ENCODE measurements at places on chromosomes 11 and 22.

GRCh38 chr11:119591836-119592310 lies 137.1 kb downstream of the NECTIN1 start:
- DNase-seq, result no peak

DNA sequence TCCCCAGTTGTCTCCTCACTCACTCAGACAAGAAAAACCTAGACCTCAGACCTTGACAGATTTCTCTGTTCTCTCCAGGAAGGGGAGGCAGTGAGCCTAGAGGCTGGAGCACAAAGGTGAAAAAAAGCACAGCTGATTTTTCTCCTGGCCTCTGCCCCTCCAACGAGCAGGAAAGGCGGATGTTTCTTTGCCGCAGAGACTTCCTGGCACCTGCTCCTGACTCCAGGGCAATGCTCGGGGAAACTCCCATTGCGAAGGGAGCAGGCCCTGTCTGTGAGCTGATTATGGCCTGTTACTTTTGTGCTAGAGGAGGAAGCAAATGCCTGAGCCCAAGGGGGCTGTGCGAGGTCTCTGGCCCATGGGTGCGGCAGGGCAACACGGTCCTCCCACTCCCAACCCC lies 25.4 kb downstream of the MS4A10 start:
- DNase-seq, result no peak

DNA sequence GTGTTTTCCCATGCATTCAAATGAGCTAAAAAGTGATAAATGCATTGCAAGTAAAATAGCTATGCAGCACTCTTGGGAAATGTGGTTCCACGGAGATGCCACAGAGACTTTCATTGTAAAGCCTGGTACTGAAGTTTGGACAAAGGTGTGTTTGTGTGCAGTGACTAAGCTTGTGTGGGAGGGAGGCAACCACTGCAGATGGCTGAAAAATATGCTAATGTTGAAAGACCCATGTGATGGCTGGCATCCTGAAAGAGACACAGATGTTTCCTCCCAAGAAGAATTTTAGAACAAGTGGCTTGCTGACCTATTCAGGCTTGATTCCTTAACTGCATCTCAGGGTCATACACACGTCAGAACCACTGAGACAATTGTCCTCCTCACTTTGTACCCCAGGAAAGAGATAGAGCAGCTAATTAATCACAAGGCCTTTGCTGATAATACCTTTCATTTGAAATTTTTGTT lies 73.8 kb downstream of the FAM76B start:
- no peak for DNase-seq

- no peak for DNase-seq
Observed at GRCh38 chr11:35089666-35090065, 49.3 kb upstream of the CD44 start.

DNA sequence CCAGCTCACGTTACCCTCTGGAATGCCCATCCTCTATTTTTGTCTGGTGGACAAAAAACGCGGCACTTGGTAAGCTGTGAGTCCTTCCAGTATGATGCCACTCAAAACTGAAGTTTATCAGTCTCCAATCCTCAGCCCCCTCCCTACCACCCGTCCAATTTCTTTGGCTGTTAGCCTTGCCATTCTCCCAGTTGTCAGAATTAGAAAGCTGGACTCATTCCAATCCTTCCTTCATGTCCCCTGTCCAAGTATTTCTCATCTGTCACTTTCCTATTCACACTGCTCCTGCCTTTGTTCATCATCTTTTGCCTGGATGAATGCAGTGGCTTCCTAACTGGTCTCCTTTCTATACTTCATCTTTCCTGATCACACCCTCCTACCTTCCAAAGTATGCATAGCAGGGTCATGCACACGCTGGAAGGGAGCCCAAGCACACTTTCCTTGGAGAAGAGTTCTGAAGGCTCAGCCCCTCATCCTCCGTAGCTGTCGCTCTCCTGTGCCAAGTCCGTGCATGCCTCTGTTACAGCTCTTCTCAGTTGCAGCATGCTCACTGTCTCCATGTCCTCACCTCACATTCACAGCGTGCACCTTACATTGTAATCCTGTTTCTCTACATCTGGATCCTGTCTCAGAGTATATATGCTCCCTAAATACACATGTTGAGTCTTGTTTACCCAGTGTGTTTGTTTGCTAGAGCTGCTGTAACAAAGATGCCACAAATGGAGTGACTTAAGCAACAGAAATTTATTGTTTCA lies 19.4 kb downstream of the APLP2 start:
- no peak for DNase-seq

DNA sequence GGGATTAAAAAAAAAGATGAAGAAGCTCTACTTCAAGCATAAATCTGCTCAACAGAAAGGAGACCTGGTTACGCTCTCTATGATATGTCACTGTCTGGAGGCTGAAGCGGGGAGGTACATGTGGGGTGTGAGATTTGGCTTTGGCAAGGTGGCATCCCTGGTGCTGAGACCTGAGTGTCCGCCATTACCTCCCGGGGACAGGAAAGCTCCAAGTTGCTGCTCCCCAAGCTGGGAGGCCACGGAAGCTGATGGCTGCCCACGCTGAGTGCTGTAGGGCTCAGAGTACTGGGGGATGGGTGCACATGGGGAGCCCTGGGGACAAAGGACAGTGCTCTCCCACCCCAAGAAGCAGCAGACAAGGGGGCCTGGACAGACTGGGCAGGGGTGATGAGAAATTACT lies 167.9 kb downstream of the DSCAML1 start:
- no peak for DNase-seq

- peak; percentile 55 for DNase-seq
Observed at GRCh38 chr11:76615950-76616349, 54.6 kb downstream of the LRRC32 start.

DNA sequence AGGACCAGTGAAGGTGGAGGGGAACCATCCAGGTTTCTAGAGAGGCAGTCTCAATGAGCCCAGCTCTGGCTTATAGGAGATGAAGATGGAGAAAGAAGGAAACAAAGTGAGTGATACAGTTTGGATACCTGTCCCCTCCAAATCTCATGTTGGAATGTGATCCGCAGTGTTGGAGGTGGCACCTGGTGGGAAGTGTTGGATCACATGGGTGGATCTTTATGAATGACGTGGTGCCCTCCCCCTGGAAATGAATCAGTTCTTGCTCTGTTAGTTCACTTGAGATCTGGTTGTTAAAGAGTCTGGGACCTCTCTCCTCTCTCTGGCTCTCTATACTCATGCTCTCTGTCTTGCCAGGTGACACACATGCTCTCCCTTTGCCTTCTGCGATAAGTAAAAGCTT lies 393.1 kb upstream of the NARS2 start:
- DNase-seq, result no peak

- DNase-seq, result no peak
Observed at GRCh38 chr11:14259186-14259784, 99.7 kb downstream of the RRAS2 start.

DNA sequence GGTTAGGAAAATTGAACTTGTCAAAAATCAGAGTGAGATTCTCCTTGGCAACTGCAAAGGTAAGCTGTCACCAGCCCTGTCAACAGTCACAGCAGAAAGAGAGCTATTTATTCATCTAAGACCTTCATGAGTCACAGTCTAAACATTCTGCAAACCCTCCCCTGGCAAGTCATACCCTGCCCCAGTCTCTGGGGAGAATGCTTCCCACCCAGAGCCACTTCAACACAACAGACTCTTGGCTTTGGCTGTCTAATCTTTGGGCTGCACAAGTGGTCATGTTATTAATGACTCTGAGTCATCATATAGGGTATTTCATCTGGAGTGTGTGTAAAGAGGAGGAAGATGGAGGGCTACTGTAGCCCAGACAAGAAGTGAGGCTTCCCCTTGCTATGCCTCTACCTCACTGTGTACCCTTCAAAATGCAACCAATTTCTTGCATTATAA lies 153.4 kb downstream of the CCDC34 start:
- no peak for DNase-seq

DNA sequence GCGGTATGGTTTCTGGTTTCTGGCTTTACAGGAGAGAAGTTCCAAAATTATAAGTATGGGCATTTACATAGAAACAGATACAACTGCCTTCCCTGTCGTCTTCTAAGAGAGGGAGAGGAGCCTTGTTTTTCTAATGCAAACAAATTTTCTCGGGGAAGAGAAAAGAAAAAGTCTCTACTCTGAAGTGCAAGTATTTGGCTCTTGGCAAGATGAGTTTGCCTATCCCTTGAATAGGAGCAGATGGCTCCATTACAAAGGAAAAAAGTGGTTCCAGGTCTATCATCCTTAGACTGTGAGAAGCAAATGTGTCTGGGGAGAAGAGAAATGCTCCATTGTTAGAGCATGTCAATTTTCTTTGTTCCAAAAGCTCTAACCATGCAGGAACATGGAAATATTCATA lies 455.6 kb downstream of the BUD13 start:
- DNase-seq, result no peak

DNA sequence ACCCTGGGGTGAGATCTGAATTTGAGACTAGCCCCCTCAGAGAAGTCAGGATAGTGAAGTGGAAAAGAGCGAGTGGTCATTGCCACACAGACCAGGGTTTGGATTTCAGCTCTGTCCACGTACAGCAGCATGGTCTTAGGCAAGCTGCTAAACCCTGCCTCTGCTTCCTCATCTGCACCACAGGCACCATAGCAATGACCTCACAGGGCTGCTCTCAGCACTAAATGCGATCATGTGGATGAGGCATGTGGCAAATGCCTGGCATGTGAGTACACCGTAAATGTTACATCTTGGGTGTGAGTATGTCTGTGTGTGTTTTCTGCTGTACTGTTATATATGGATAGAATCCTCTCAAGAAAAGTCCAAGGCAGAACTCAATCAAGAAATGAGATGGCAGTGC lies 15.8 kb downstream of the NAV2 start:
- DNase-seq, result no peak

- no peak for DNase-seq
Observed at GRCh38 chr22:44589831-44590230, 91.8 kb upstream of the RTL6 start.

DNA sequence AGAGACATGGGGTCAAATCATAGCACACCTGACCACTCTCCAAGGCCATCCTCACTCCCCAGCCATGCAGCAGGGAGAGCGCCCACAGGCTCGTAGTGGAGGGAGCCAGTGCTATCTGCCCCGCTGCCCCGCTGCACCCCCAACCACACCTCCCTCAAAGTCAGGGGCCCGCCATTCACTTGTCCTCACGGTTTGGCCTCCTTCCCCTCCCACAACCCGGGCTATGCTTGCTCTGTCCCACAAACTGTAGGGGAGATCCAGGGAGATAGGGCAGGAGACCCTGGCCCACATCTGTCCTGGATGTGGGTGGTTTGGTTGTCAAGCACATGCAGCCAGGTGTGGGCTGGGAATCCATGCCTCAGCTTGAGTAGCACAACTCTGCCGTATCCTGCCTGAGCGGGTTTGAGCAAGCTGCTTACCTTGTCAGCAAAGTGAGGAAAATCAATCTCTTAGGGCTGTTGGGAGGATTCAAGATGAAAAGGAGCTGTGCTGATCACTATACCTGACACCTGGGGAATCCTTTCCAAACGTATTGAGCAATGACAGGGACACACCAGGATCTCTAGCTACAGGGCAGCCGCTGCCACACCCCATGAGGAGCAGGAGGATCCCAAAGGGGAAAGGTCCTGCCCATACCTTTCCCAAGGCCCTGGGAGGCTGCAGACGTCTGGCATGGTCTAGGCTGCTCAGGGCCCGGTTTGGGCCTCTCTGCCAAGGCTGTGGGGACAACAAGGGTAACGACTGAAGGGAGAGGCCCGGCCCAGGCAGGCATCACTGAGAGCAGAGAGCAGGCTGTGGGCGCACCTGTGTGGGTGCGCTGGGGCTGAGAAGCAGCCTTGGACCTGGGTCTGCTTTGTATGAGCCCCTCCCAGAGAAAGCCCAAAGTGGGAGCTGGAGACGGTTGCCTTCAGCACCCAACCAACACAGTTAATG lies 23.3 kb downstream of the KCNJ5 start:
- no peak for DNase-seq

GRCh38 chr11:116727990-116728389 lies 44.8 kb downstream of the BUD13 start:
- DNase-seq, result no peak

- DNase-seq, result no peak
Observed at GRCh38 chr22:26210334-26210733, 41.1 kb downstream of the SEZ6L start.

DNA sequence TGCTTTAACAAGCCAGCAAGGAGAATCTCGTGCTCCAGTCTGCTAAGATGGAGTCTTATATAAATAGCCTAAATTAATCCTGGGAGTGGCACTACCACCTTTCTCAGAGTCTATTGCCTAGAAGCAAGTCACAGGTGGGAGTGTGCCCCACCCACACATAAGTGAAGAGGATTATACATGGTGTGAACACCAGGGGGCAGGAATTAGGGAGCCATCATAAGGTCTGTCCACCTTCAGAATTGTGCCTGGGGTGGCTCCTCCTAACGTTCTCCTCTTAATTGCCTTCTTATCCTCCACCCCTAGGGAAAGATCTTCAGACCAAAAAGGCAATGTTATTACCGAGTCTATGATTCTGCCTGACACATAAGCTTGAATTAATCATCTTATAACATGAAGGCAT lies 276.8 kb upstream of the SESN3 start:
- DNase-seq, result no peak

DNA sequence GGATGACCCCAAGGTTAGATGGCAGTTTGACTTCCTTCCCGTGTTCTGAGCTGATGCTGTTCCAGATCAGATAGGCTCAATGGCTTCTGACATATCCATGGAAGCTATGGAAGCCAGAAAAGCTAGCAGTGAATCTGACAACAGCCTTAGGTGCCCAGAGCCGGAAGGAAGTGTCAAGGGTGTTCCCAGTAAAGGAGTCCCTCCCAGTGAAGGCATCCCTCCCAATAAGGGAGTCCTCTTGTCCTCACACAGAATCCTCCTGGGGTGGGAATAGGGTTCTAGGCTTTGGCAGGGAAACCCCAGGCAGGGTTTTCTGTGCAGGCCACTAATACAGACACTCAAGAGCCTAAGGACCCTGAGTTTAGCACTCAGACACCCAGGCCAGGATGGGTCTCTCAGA lies 47.0 kb upstream of the ISX start:
- DNase-seq, result no peak

- no peak for DNase-seq
Observed at GRCh38 chr11:119025978-119026766, 4.5 kb downstream of the SLC37A4 start.

DNA sequence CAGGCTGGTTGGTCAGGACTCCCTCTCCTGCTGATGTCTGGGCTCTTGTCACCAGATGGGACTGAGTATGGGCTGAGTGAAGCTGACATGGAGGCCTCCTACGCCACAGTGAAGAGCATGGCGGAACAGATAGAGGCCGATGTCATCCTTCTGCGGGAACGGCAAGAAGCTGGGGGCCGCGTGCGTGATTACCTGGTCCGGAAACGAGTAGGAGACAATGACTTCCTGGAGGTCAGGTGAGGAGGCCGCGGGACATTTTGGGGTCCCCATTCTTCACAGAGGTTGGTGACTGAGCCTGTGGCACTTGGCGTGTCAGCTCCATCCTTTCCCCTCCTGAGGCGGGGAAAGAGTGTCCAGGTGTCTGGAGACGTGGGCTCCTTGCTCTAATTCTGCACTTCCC lies 10.1 kb downstream of the GTPBP1 start:
- DNase-seq, result no peak

- no peak for DNase-seq
Observed at GRCh38 chr22:39306456-39307361, 12.7 kb downstream of the RPL3 start.

All from left forelimb (tissue), 1 donor.